ENCODE measurements at places on chromosomes 7 and 10.
A peak's percentile ranks its signal among the peaks of the same experiment; 100 is the strongest.

DNA sequence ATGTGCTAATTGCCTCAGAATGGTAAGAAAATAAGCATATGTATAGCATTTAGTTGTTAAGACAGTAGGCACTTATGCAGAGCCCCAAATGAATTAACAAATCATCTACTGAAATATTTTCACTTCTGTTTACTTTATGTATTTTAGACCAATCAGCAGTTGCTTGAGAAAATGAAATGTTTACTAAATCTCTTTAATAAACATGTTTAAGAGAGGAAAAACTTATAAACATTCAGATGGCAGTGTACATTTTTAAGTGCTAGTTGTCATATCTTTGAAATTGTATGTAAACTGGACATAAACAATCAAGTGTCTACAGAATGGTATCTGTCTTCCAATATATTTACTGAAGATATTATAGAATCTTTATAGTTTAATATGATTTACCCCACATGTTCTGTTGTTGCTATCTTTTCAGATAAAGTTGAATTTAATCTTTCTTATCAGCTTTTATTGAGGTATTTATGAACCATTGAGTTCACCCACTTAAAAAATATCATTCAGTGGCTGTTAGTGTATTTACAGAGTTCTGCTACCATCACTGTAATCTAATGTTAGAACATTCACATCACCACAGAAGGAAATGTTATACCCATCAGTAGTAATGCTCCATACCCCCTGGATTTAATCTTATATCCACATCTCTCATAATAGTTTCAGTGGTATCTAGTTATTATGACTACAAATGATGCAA is 264.3 kb downstream of the ADK start:
- no peak for DNase-seq

- no peak for DNase-seq
Observed at GRCh38 chr7:132574223-132574622, 2.0 kb downstream of the PLXNA4 start.

- peak; percentile 37 for DNase-seq
Observed at GRCh38 chr10:110852947-110853346, 18.8 kb upstream of the PDCD4 start.

GRCh38 chr10:72176701-72177100 is 39.1 kb upstream of the ANAPC16 start:
- DNase-seq, result no peak

- DNase-seq, result no peak
Observed at GRCh38 chr10:92274071-92274470, 16.8 kb downstream of the CPEB3 start.

DNA sequence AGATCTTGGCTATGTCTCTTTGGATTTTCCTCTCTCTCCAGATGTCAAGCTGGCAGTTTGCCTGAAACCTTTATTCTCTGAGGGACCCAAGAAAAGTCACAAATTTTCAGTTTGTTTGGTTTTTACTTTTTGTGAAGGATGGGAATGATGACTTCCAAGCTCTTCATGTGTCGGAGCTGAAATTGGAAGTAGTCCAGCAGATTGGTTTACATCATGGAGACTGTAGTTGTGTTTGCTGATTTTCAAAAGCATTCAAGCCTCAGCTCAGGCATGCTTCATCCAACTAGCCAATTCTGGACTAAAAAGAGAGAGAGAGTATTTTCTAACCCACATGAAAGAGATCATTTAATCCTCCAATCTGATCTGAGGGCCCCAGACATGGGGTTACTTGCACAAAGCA is 326.2 kb upstream of the AUTS2 start:
- DNase-seq, result no peak

DNA sequence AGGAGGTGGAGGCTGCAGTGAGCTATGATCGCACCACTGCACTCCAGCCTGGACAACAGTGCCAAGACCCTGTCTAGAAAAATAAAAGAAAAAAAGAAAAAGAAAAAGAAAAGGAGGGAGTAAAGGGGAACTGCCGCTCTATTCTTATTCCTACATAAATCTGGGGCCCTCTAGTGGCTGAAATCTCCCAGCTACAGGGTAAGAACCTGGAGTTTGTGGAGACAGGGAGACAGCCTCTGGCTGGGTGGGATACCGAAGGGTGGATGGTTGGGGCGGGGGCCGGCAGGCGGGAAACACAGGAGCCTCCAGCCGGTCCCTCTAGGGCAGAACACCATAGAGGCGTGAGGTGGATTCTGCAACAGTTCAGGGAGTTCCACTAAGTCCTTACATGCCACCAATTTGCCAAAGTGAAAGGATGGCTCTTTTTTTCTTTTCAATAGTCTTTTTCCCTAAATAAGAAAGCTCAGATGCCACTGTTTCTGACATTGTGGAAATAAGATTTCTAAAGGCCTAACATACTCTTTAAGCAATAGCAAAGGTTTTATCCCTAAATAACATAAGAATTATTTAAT is 117.3 kb downstream of the SVIL start:
- no peak for DNase-seq

Measured in bronchial epithelial cell (primary cell).